Activated CD8-positive, alpha-beta memory T cell treated with anti-CD3 and anti-CD28 coated beads, Interleukin-2, amount 10 ng/mL, durations not matched to agents 7 days and 5 days (primary cell): ENCODE measurements at places on chromosomes 5 and 9. TPM values are rescaled to one million over a fixed set of nuclear protein-coding genes. Genes with fewer than 3 reads are reported as not detected.

Gene SLC4A9
- 0.07 TPM for total RNA-seq

DNA sequence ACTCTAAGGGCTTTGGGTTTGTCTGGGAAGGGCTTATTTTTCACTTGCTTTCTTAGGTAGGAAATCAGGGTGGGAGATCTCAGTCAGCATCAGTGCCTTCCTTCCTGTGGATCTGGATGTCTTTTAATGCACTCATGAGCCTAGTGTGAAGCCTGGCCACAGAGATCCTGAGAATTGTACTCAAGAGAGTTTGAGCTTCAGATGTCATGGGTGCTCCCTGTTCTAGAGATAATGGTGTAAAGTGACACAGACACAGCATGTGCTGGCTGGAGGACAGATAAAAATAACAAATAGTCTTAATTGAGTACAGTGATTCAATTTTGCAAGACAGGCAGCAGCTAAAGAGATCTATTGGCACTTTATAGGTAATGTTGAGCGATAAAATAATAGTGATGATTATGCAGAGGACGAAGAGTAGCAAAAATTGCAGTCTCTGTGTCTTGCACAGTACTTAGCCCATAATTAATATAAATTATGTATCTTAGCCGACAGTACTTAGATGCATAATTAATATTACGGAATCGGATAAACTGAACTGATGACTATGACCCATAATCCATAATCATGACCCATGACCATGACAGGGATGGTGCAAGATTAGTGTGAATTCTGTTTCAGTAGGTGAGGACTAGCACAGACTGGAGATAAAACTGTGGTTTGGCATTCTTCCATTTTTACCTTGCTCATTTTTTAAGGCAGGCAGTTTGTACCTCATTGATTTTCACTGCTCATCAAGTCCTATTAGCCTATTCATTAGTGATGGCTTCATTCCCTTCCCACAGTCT is 408.7 kb upstream of the PIK3R1 start:
- peaks cover 3% of the 10 kb centered on the region for H3K36me3 ChIP-seq
- no peak overlapping the region for H3K4me3 ChIP-seq
- no peak for DNase-seq
- peaks cover 4% of the 10 kb centered on the region for H3K4me1 ChIP-seq

- H3K4me3 ChIP-seq = no peak overlapping the region
- DNase-seq = no peak
- peaks cover 6% of the 10 kb centered on the region for H3K27me3 ChIP-seq
These were observed 80.2 kb downstream of the PLAC8L1 start for GRCh38 chr5:146025114-146025680.

DNA sequence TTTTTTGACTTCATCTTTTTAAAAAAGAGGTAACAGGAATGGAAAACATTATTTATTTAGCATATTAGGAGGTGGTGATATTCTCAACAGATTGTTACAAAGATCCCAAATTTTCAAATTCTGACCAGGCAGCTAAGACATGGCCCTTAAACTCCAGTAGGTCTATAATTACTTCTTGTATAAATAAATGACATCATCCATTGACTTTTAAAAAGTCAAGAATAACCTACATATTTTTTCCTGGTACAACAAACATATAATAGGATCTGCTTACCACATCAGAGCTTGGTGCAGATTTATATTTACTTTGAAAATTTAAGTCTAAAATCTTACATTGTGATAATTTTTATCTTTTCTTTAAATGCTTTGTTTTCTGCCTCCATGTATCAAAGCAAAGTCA is 92.2 kb upstream of the TRPM3 start:
- no peak overlapping the region for H3K27ac ChIP-seq
- H3K27me3 ChIP-seq = no peaks in the 10 kb centered on the region
- no peaks in the 10 kb centered on the region for H3K4me1 ChIP-seq
- H3K36me3 ChIP-seq = no peaks in the 10 kb centered on the region
- DNase-seq = no peak
- no peak overlapping the region for H3K4me3 ChIP-seq

DNA sequence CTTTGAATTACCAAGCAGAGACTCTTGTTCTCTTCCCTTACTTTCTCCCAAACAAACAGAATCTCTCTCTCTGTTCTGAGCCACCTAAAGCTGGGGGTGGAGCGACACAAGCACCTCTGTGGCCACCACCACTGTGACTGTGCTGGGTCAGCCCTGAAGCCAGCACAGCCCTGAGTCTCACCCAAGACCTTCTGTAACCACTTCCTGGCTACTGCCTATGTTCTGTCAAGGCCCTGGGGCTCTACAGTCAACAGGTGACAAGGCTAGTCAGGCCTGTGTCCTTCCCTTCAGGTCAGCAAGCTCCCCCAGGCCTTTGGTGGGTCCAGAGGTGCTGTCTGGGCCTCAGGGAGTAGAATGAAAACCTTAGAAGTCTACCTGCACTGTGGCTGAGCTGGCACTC is 26.1 kb upstream of the SLC28A3 start:
- DNase-seq = no peak
- H3K27ac ChIP-seq = no peak overlapping the region
- H3K36me3 ChIP-seq = no peaks in the 10 kb centered on the region
- H3K4me1 ChIP-seq = no peaks in the 10 kb centered on the region
